Large intestine (tissue), 12 donors: ENCODE measurements at places on chromosomes 2 and 18. TPM values are rescaled to one million over a fixed set of nuclear protein-coding genes. Genes with fewer than 3 reads are reported as not detected.

GRCh38 chr2:19847486-19847885 lies 54.3 kb downstream of the TTC32 start:
- no peak overlapping the region for H3K4me3 ChIP-seq
- H3K4me1 ChIP-seq: no peaks in the 10 kb centered on the region
- H3K27me3 ChIP-seq: peaks cover 3% of the 10 kb centered on the region
- no peaks in the 10 kb centered on the region for H3K36me3 ChIP-seq
- no peak overlapping the region for H3K27ac ChIP-seq
- no peak for DNase-seq

- H3K27me3 ChIP-seq: no peaks in the 10 kb centered on the region
- DNase-seq: no peak
- H3K4me3 ChIP-seq: no peak overlapping the region
- H3K4me1 ChIP-seq: no peaks in the 10 kb centered on the region
- no peak overlapping the region for H3K27ac ChIP-seq
Observed at GRCh38 chr2:9318461-9319337, 104.6 kb downstream of the ITGB1BP1 start.

CFC1 gene
- 3.7 TPM for polyA plus RNA-seq

- no peak for DNase-seq
- no peaks in the 10 kb centered on the region for H3K4me1 ChIP-seq
Observed at GRCh38 chr2:236415684-236416444, 151.7 kb upstream of the ASB18 start.

- no peak overlapping the region for H3K4me3 ChIP-seq
- no peak for DNase-seq
- H3K4me1 ChIP-seq: no peaks in the 10 kb centered on the region
- no peaks in the 10 kb centered on the region for H3K36me3 ChIP-seq
- H3K27ac ChIP-seq: no peak overlapping the region
- H3K27me3 ChIP-seq: peaks cover 100% of the 10 kb centered on the region
Observed at GRCh38 chr2:118856978-118857676, 9.7 kb upstream of the EN1 start.

DNA sequence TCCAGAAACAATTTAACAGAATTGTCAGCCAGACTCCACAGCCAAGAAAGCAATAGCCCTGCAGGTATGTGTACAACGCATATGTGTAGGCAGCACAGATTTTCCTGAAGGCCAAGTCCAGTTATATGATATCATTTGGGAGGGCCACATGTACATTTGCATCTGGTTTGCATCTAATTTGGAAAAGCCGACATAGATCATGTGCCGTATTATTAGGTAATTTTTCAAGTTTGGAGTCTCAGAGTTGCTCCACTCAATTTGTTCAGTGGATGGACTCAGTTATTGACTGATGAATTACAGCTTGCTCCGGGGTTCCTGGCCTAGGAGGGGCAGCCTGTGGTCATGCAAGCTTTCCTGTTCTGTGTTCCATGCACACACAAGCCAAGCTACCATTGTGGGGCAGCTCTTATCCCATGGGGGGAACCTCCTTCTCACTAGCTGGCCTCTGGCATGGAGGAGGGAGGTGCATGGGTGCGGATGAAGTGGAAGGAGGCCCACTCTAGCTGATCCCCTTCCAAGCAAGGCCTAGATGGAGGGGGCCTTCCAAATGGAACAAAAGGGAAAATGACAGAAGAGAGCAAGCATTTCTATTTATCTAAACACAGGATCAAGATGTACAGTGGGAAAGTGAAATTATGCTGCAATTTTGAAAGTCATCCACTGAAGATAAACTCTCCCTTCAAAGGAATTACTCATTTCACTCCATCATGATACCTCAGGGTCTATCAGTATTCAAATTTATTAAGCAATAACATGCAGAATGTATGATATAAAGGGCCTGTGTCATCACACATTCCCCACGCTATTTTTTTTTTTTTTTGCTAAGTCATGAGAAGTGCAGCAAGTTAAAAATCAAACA lies 202.6 kb upstream of the SMAD2 start:
- no peak overlapping the region for H3K27ac ChIP-seq
- no peak for DNase-seq
- peaks cover 27% of the 10 kb centered on the region for H3K27me3 ChIP-seq
- no peaks in the 10 kb centered on the region for H3K36me3 ChIP-seq

GRCh38 chr2:3117650-3118216 lies 259.9 kb downstream of the EIPR1 start:
- no peak overlapping the region for H3K27ac ChIP-seq
- no peaks in the 10 kb centered on the region for H3K4me1 ChIP-seq
- H3K27me3 ChIP-seq: no peaks in the 10 kb centered on the region
- DNase-seq: no peak

GRCh38 chr2:100071335-100072043 lies 70.9 kb downstream of the AFF3 start:
- H3K4me3 ChIP-seq: no peak overlapping the region
- H3K36me3 ChIP-seq: no peaks in the 10 kb centered on the region
- peaks cover 7% of the 10 kb centered on the region for H3K27me3 ChIP-seq
- no peak overlapping the region for H3K27ac ChIP-seq
- H3K4me1 ChIP-seq: no peaks in the 10 kb centered on the region

GEN1 gene
- 10.7 TPM for polyA plus RNA-seq

ZCCHC2 gene
- polyA plus RNA-seq: 17.8 TPM

RAPH1 gene
- polyA plus RNA-seq: 21.2 TPM

DNA sequence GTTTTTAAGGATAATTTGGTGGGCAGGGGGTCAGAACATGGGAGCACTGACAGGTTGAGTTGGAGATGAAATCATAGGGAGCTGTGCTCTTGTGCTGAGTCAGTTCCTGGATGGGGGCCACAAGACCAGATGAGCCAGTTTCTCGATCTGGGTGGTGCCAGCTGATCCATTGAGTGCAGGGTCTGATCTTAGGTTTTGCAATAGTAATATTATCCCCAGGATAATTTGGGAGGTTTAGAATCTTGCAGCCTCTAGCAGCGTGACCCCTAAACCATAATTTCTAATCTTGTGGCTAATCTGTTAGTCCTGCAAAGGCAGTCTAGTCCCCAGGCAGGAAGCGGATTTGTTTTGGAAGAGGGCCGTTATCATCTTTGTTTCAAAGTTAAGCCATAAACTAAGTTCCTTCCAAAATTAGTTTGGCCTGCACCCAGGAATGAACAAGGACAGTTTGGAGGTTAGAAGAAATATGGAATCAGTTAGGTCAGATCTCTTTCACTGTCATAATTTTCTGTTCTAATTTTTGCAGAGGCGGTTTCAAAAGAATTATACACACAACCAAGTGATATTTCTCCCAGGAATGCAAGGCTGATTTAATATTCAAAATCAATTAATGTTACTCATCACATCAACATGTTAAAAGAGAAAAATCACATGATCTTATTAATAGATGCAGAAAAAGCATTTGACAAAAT lies 23.0 kb downstream of the DBI start:
- peak; percentile 49 for DNase-seq
- H3K36me3 ChIP-seq: no peaks in the 10 kb centered on the region
- no peak overlapping the region for H3K4me3 ChIP-seq
- H3K27me3 ChIP-seq: no peaks in the 10 kb centered on the region
- H3K27ac ChIP-seq: no peak overlapping the region

CABYR gene
- polyA plus RNA-seq: 3.3 TPM

ATOH8 gene
- polyA plus RNA-seq: 5.1 TPM

DNA sequence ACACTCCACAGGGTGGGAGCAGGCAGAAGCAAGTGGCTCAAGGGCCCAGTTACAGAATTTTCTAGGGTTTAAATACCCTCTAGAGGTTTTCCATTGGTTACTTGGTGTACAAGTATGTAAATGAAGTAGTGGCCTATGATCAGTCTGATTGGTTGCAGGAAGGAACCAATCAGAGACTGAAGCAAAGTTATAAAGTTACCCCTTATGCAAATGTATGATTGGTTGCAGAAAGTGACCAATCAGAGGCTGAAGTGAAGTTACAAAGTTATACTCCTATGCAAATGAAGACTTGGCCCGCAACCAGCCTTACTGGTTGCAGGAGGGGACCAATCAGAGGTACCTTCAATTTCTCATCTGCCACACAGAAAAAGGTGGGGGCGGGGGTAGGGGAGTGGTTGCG lies 154.6 kb downstream of the INO80D start:
- no peaks in the 10 kb centered on the region for H3K27me3 ChIP-seq
- H3K36me3 ChIP-seq: no peaks in the 10 kb centered on the region
- no peak overlapping the region for H3K4me3 ChIP-seq
- H3K27ac ChIP-seq: no peak overlapping the region
- peaks cover 31% of the 10 kb centered on the region for H3K4me1 ChIP-seq

DNA sequence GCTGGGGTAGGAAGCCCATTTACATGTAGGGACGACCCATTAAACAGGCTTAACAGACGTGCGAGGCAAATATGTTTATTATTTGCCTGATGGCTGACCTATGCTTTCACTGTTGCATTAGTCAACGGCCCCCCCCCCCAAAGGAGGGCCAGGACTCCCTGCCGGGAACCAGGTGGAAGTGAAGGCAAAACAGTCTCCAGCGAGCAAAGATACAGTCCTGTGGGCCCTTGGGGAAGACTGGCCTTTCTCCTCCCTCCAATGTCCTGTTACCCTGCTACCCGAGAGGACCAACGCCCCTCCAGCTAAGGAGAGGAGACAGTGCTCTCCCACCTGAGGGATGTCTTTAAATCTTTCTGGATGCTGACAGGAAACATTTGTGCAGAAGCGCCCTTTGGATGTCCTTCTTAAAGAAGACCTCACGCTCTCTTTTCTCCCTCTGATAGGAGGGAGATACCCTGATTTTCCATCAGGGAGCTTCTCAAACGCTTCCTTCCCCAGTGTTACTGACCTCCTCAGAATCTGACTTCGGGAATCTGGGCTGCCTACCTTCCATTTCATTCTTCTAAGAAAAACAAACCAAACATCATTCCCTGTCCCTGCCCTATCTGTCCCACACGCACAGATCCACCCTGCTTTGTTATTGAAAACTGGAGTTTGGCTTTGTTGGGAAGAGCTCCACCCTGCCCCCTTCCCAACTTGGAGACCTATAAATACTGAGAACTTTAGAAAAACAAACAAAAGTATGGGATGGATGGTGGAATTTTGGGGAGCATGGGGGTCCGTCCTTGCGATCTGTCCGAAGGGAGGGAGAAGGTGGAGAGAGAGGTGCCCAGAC lies 135.9 kb upstream of the SIX3 start:
- no peak for DNase-seq
- H3K4me1 ChIP-seq: peaks cover 7% of the 10 kb centered on the region
- H3K4me3 ChIP-seq: no peak overlapping the region
- H3K27me3 ChIP-seq: peaks cover 80% of the 10 kb centered on the region
- no peak overlapping the region for H3K27ac ChIP-seq

DNA sequence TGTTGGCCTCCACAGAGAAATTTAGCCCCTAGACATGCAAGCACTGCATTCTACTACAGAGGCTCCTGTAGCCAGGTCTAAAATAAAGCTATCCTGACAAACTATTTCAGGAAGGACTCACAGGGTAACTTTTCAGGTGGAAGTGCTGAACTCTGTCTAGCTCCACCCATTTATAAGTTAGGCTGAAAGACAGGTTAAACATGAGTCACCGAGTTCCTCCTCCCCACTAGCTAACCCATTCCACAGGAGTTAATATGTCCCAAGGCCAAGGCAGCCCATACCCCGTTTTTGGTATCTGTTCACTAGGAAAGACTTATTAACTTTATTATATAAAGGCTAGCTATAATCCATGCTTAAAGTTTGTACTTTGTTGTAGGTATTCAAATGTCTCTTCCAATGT lies 3.5 kb downstream of the CWC22 start:
- H3K4me1 ChIP-seq: peaks cover 3% of the 10 kb centered on the region
- H3K4me3 ChIP-seq: no peak overlapping the region
- H3K36me3 ChIP-seq: peaks cover 3% of the 10 kb centered on the region
- H3K27ac ChIP-seq: no peak overlapping the region

ATP6V1B1 gene
- 1.6 TPM for polyA plus RNA-seq

ZC3H6 gene
- 5.7 TPM for polyA plus RNA-seq

CAPG gene
- 40.7 TPM for polyA plus RNA-seq

ATP6V1C2 gene
- polyA plus RNA-seq: 11.6 TPM

GRCh38 chr18:72867746-72868584 lies at the start of gene NETO1:
Gene NETO1 (minus strand): TSS chr18:72867987. CDS start chr18:72867291, 696 bp downstream.
- no peaks in the 10 kb centered on the region for H3K36me3 ChIP-seq
- no peak for DNase-seq
- peaks cover 46% of the 10 kb centered on the region for H3K27me3 ChIP-seq
- H3K4me1 ChIP-seq: no peaks in the 10 kb centered on the region

GRCh38 chr2:101341901-101342624 lies 33.6 kb upstream of the RNF149 start:
- H3K27ac ChIP-seq: no peak overlapping the region
- no peaks in the 10 kb centered on the region for H3K27me3 ChIP-seq
- H3K4me3 ChIP-seq: no peak overlapping the region
- no peaks in the 10 kb centered on the region for H3K36me3 ChIP-seq
- no peaks in the 10 kb centered on the region for H3K4me1 ChIP-seq

PID1 gene
- polyA plus RNA-seq: 12.4 TPM

TTR gene
- 761 TPM for polyA plus RNA-seq

DNA sequence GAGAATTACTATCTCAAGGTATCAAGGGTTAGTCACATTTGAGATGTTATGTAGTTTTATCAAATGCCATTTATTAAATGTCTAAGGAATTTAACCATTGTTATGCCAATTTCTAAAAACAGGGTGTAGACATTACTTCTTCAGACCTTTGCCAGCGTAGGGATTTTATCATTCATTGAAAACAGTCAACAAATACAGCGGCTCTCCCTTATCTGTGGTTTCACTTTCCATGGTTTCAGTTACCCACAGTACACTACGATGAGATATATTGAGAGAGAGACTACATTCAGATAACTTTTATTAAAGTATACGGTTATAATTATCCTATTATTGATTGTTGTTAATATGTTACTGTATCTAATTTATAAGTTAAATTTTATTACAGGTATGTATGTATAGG lies 234.7 kb downstream of the TMX3 start:
- H3K36me3 ChIP-seq: no peaks in the 10 kb centered on the region
- no peaks in the 10 kb centered on the region for H3K27me3 ChIP-seq
- no peak overlapping the region for H3K4me3 ChIP-seq
- peak; percentile 10 for DNase-seq
- H3K4me1 ChIP-seq: no peaks in the 10 kb centered on the region
- H3K27ac ChIP-seq: no peak overlapping the region

GRCh38 chr2:213080969-213081617 lies 70.3 kb downstream of the IKZF2 start:
- peaks cover 5% of the 10 kb centered on the region for H3K4me1 ChIP-seq
- H3K27me3 ChIP-seq: no peaks in the 10 kb centered on the region
- H3K36me3 ChIP-seq: no peaks in the 10 kb centered on the region

DNA sequence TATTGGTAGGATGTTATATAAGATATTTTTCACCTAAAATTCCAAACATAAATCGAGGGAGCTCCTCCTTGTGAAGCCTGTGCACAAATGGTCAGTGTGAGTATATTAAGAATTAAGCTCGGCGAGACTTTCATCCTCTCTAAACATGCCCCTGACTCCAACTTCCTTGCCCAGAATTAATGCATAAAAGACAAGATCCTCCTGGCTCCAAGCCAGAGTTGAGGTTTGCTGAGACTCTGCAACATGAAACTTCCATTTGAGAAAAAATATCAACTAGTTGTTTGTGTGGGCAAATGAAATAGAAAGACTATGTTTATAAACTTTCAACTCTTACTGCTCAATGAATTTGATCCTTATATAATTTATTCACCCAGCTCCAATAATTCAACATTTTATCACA lies 68.1 kb downstream of the CCDC178 start:
- H3K27ac ChIP-seq: no peak overlapping the region
- H3K4me3 ChIP-seq: no peak overlapping the region
- no peak for DNase-seq
- H3K4me1 ChIP-seq: no peaks in the 10 kb centered on the region
- no peaks in the 10 kb centered on the region for H3K27me3 ChIP-seq
